ENCODE measurements at places on chromosomes 5 and 9. TPM values are rescaled to one million over a fixed set of nuclear protein-coding genes. Genes with fewer than 3 reads are reported as not detected.

GRCh38 chr9:35832814-35833213 lies 3.8 kb downstream of the TMEM8B start:
- H3K27me3 ChIP-seq: no peaks in the 10 kb centered on the region
- H3K4me1 ChIP-seq: peaks cover 36% of the 10 kb centered on the region
- no peak overlapping the region for H3K27ac ChIP-seq
- no peak overlapping the region for H3K4me3 ChIP-seq
- no peak for DNase-seq

DNA sequence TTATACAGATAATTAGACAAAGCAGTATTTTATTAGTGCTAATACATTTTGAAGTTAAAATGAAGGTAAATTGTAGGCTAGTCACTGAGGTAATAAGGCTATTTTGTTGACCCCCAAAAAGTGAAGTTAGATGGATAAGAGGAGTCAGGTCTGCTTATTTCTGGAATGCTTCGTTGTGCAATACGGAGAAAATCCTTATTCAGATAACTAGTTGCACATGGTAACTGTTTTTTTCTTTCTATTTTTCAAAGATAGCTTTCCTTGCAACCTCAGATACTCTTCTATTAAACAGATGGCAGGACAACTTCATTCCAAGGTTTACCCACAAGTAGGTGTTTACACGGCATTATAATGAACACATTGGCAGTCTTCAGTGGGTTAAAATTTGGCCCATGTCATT lies 101.1 kb downstream of the TMEM174 start:
- peaks cover 40% of the 10 kb centered on the region for H3K27me3 ChIP-seq
- H3K4me3 ChIP-seq: no peak overlapping the region
- no peaks in the 10 kb centered on the region for H3K36me3 ChIP-seq
- H3K27ac ChIP-seq: no peak overlapping the region

GRCh38 chr9:81684635-81685034 lies 4.7 kb downstream of the TLE1 start:
- no peaks in the 10 kb centered on the region for H3K36me3 ChIP-seq
- DNase-seq: no peak

PPP2R2B gene
- 0.77 TPM for total RNA-seq

ANKRD31 gene
- total RNA-seq: 2.7 TPM

Data from naive thymus-derived CD8-positive, alpha-beta T cell (primary cell).